ENCODE measurements at places on chromosomes 5 and 9.

- DNase-seq = no peak
Measured at GRCh38 chr5:150540615-150541396, 32.9 kb downstream of the NDST1 start.

- no peak for DNase-seq
Measured at GRCh38 chr5:75081510-75081909, 29.2 kb upstream of the GCNT4 start.

DNA sequence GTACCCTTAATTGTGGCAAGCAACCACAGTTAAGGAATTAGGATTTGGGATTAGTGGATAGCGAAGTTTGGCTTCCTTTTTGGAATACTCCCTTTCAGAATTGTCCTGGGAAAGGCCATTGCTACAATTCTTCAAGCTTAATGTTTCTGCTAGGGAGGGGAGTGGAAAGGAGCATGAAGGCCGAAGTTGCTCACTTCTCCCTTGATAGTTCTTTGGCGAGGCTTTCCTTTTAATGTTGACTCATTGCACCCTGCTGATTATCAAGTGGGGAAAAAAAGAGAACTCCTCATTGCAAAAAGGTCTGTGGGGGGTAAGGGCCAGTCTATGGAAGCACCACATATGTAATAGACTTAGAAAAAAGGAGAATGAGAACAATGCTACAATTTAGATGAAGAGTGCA is 30.7 kb downstream of the GRIN3A start:
- no peak for DNase-seq

DNA sequence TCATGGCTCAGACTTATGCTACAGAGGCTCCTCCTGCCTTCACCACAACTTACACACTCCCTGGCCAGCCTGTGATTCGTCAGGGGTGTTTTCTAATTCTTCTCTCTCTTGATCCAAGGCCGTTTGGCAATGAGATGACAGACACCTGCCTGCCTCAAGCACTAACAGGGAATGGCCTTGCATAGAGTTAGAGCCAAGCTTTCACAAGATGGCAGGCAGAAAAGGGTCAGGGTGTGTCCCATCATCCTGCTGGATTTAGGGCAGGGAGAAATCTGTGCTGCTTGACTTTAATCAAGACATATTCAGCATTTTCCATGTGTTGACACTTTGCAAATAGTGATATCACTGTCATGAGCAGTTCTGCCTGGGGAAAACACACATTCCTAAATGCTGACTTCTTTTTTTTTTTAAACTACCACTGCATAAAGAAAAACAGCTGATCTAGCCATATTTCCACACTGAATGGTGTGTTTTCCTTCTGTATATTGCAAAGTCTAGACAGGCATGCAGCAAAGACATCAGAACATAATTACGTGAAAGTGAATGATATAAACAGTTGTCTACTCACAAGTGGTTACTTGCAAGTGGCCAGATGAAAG is 95.0 kb upstream of the SLC25A48 start:
- DNase-seq = no peak

- no peak for DNase-seq
Measured at GRCh38 chr9:92711844-92712243, 41.9 kb upstream of the IPPK start.

DNA sequence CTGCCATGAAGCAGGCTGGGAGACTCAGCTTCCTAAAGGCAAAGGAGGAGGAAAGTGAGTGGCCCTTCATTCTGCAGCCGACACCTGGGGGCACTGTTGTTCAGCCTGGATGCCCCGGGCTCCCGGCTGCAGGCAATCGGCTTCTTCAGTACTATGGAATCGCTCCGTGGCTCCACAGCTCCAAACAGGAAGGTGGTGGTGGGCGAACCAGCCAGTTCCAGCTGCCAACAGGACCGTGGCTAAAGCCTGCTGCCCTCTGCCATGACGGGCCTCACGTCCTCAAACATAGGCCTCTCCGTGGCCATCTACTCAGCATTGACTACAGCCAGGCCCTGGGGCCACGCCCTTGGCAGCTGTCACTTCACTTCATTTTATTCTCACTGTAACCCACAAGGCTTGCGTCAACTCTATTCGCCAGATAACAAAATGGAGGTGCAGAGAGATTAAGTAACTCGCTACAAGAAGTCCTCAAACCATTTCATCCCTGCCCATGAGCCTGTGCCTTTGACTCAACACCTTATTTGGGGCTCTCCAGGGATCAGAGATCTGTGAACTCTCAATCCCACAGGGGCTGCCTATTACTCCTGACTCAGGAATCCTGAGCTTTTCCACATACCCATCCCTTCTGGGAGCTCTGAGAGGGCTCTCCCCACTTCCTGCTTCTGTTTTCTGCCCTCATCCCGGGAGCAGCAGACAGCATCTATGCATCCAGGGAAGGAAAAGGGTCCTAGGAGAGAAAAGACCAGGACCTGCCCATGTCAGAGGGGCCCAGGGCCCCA is 38.0 kb downstream of the PAX5 start:
- no peak for DNase-seq

DNA sequence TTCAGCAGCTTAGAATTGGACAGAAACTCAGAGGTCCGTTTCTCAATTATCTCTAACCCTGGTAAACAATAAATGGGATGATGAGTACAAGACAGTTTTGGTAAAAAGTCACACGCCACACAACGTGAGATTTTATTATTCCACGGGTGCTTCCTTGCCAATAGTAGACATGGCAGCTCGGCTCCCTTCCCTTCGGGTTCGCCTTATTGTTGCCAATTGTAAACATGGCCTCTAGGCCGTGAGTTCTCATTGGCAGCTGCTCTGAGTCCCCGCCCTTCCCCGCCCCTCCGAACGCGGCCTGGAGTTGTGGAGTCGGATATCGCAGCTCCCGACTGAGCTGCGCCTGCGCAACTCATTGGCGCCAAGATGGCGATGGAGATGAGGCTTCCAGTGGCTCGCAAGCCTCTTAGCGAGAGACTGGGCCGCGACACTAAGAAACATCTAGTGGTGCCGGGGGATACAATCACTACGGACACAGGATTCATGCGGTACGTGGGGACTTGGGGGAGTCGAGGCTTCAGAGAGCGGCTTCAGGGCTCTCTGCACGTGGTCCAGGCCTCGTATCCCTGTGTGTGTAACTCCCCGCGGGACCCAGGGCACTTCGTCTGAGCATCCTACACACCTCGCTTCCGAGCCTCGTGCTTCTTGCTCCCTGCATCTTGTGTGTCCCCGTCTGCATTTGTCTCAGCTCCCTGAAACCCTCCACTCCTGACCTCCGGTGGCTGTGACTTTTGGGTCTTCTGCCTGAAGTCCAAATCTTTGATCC is at the start of gene EXOSC2:
Gene EXOSC2 (plus strand): TSS at position 355 of the 766 bp plus-strand sequence. CDS start 12 bp downstream, at position 367.
- DNase-seq = peak; percentile 98

GRCh38 chr5:154878642-154879335 is 20.4 kb downstream of the CNOT8 start:
- DNase-seq = no peak

GRCh38 chr5:180433032-180433422 is 61.2 kb upstream of the CNOT6 start:
- DNase-seq = no peak

GRCh38 chr9:128304136-128304970 is 17.9 kb downstream of the TRUB2 start:
- DNase-seq = no peak

DNA sequence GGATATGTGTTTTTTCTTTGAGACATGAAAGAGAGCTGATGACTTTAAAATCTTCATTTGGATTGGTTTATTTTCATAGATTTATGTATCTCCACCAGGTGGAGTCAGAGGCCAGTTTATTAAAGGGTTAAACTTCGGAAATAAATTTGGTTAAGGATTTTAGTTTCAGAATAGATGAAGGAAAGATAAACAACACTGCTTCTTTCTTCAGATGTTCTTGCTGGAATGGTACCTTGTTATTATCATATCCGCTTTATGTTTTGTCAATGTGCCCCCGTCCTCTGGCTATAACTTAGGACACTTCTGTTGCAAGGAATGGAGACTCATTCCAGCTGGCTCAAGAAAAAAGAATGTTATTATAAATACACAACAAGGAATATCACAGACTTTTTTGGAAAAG is 81.2 kb downstream of the ALDH1A1 start:
- DNase-seq = peak; percentile 15

DNA sequence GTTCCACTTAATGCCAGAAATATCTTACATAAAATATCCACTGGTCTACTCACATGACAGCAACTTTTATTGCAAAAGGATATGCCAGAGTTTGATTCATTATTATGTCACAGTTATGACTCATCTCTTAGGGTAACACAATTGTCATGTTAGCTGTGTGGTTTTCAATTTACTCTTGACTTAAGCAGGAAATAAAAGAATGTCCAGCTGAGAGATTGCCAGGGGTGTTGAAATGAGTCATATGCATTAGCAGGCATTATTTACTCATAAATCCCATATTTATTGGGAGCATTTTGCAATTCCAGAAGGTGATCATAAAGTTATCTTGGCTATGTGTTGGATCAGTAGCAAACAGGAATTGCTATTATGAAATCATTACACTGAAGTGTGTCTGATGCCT is 1164.6 kb upstream of the CDH18 start:
- DNase-seq = peak; percentile 93

DNA sequence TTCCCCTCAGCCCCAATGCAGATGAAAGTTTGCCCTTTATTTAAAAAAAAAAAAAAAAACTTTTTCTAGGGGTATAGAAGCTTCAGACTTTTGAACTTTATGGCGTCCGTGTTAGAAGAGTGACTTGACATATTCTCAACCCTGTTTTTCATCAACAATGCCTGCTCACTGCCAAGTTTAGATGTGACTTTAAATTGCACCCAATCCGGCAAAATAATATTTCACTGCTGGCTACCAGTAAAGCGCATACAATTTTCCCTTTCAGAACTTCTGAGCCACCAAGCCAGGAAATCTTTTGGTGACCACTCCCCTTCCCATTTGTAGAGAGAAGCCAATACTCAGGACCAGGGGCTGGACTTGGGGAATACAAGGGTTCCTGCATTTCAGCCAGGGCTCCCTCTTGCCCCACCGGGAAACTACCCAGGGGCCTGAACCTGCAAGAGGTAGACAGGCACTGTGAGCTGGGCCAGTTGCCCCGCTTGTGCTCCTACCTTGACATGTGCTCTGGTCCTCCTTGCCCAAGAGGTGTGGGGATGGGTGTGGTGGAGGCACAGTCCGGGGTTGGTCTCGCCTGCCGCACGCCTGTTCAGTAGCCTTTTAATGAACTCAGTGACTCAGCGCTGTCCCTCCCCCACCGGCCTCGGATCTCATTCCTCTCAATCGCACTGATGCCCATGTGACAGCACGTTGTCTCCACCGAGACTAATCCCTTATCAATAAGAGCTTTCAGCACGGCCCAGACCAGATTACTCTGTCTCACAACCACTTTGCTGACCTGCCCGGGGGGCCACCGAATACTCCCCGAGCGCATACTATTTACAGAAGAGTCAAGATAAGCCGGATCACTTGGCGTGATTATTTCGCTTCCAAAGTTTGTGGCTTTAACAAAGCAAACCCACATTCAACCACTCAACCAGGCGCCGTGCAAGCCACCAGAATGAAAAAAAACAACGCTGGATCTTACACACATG is 226.4 kb downstream of the DCP2 start:
- DNase-seq = no peak

- no peak for DNase-seq
Measured at GRCh38 chr5:157543825-157544622, 31.6 kb downstream of the ADAM19 start.

DNA sequence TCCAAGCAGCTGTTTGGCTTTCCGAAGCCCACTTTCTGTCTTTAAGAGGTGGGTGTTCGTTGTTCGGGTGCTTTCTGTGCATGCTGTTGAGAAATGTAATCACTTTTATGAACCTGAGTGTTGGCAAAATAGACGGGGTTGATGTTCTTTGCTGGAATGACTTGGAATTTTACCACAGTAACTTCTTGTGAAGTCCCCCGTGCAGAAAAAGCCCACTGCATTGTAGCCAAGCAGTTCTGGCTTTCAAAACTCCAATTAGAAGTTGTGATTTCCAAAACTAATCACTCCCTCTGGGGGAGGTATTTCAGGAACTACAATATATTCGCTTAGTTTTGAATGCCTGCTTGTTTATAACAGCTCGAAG is 111.1 kb downstream of the PAM start:
- DNase-seq = no peak

DNA sequence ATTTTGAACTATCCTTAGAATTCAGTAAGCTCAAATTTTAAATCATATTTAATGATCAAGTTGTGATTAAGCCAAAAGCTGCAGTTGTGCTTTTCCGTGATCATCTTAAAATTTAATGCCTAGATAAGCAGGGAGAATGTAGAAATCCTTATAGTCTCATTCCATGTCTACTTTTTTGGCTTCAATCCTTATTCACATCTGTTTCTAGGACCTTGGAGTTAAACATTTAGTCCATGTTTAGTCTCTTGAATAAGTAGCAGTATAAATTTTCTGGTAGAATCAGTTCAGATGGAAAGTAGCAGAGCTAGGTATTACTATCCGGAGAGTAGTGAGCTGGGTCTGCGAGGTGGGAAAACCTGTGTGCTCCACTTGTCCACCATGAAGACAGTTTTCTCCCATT is 59.3 kb upstream of the RIOK2 start:
- DNase-seq = no peak

- no peak for DNase-seq
Measured at GRCh38 chr9:69476016-69476415, 151.0 kb downstream of the ENTREP1 start.

- DNase-seq = no peak
Measured at GRCh38 chr5:29794141-29794787, 1399.2 kb upstream of the CDH6 start.

GRCh38 chr9:109316207-109316640 is 4.6 kb downstream of the EPB41L4B start:
- DNase-seq = no peak

DNA sequence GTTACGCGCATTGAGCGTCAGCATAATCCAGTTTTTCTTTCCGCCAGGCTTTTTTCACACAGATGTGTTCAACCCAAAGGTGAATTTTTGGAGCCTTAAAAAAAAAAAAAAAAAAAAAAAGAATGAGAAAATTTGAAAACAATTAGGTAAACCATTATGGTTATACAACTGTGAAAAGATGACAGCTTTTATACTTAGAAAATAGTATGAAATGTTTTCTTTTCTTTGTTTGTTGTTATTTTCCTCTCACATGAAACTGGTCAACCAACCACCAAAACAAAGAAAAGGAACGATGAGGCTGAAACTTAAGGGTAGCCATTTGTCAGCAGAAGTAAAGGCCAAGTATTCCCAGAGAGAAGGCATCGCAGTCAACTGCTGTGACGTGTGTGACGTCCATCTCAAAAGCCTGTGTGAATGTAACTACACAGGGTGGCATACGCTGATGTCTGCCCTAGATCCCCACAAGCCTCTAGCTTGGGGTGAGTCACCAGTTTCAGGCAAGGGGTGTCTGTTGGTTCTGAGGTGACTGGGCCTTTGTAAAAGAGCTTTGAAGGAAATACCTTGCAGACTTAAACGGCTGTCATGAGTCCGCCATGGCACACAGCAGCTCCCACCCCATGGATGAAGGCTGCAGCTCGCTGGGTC is 182.9 kb downstream of the AOPEP start:
- DNase-seq = no peak
